Breast epithelium (tissue), 4 donors: ENCODE measurements at places on chromosomes 4 and X.

- no peak for DNase-seq
Measured at GRCh38 chrX:15939737-15940136, 85.1 kb upstream of the AP1S2 start.

DNA sequence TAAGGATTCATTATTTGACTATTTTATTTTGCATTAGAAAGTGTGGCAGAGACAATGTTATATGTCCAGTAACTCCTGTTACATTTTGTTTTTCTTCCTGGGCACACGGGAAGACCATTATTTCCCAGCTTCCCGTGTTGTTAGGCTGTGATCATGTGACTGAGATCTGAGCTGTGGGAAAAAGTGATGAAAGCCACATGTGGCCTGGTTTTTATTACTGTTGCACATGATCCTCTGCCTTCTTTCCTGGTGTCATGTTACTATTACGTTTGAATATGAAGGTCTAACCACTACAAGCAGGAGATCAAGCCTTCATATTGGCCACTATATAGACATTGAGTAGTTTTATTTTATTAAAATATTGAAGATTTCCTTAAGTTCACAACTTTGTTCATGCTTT lies 28.2 kb upstream of the MID1 start:
- no peak for DNase-seq

- no peak for DNase-seq
Measured at GRCh38 chrX:48924270-48924669, 5.4 kb upstream of the PIM2 start.

GRCh38 chr4:14783011-14783877 lies 219.0 kb upstream of the CPEB2 start:
- no peak for DNase-seq

GRCh38 chr4:102560571-102561341 lies 59.6 kb downstream of the NFKB1 start:
- DNase-seq: no peak

GRCh38 chr4:3674479-3674851 lies 91.7 kb upstream of the ADRA2C start:
- DNase-seq: no peak

- DNase-seq: peak; percentile 18
Measured at GRCh38 chrX:138756234-138756633, 44.7 kb upstream of the FGF13 start.

GRCh38 chr4:161892951-161893350 lies 270.8 kb downstream of the FSTL5 start:
- DNase-seq: no peak

DNA sequence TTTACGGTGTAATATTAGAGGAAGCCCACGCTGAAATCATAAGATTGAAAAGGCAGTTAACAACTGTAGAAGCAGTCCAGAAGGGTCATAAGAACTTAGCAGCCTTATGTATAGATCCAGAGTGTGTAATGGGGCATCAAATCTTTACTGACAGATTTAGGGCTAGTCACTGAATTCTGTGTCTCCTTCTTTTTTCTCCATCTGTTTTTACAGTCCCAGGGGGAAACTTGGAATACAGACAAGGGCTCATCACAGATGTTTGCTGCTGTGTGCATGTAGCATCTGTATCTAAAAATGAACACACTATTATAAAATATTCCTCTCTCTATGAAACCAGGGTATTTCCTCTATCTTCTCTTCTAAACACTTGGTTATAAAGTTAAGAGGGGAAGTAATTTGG lies 43.9 kb downstream of the CYSLTR1 start:
- no peak for DNase-seq

DNA sequence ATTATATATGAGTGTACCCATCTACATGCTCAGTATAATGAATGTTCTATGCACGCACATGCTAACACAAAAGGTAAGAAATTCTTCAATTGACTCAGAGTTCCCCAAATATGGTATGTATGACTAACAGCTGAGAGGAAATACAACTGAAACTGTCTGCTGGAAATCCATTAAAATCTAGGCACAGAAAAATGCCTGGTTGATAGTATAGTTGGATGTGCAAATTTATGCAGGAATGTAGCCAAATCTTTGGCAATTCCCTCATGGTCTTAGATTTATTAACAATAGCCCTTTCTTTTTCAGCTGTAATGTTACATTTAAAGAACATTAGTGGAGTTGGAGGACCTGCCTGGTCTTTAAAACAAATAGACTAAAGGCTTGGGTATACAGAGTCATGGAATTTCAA lies 5.5 kb downstream of the CAMK2D start:
- DNase-seq: no peak

GRCh38 chrX:15881381-15881897 lies 26.8 kb upstream of the AP1S2 start:
- DNase-seq: no peak

GRCh38 chr4:24924309-24924781 lies 11.5 kb upstream of the CCDC149 start:
- DNase-seq: no peak

GRCh38 chr4:121041307-121042090 lies 30.8 kb downstream of the NDNF start:
- DNase-seq: no peak

- DNase-seq: no peak
Measured at GRCh38 chr4:74014332-74014731, 15.9 kb upstream of the CXCL5 start.

GRCh38 chrX:98057176-98057575 lies 1173.5 kb downstream of the RPA4 start:
- DNase-seq: no peak

GRCh38 chrX:120358737-120359456 lies 3.0 kb upstream of the ATP1B4 start:
- DNase-seq: no peak

DNA sequence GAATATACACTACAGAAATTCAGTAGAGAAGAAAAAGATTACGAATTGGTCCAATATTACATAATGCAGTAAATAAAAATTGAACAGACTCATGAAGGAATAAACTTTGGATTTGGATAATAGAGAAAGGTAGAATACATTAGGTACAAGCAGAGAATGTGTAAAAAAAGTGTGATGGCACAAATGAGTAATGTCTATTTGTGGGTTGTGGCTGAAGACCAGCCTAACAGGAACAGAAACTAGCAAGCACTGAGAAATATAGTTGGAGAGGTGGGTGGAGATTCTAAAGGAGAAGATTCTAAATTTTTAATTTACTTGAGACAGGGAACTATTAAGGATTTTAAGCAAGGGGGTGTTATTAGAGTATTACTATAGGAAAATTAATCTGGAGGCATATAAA lies 15.2 kb upstream of the CLOCK start:
- no peak for DNase-seq

DNA sequence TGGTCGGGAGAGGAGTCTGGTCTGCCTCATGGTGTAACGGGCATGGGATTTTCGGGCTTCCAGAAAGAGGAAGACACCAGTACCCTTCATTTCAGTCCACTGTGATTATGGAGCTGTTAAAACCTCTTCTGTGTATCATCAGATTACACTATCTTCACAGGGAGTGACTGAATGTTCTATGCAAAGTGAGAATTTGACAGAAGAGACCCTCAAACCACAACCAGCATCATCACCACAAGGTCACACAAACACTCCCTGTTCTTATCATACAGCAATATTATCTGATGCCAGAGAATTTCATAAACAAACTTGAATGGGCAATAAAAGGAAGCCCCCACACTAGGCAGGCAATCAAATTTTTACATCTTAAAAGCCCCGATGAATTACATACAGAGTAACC lies 164.2 kb downstream of the PDGFRA start:
- no peak for DNase-seq

DNA sequence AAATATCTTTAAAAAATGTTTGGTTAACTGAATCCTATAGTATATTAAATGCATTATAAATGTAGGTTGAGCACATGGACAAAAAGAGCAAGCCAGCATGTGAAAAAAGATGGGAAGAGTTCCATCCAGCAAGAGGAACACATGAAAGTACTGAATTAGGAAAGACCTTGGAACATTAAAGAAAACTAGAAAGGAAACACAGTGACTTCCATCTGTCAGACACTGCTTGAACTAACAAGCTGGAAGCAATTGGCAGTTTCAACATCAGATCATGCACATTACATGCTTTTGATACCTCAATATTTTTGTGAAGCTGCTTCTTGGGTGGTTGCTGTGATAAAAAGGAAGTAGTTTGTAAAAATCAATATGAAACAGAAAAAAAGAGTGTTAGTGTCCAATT lies 626.8 kb upstream of the GNPDA2 start:
- no peak for DNase-seq

- no peak for DNase-seq
Measured at GRCh38 chr4:1373892-1374705, 27.1 kb downstream of the UVSSA start.

DNA sequence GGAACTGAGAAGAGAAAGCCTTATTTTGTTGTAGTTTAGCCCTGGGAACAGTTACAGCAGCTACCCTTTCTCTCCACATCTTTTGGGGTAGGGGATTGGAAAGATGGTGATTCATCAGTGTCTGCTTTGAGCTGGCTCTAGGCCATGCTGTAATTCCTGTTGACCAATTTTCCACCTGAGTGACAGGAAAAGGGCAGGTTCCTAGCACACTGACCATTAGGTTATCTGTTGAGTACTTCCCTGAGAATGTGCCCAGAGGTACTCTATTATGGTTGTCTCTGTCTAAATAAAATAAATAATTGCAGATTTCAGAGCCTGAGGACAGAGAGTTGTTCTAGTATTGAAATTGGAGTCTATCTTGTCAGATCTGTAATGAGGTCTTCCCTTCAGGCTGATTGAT lies 109.0 kb downstream of the ENOX2 start:
- DNase-seq: no peak

DNA sequence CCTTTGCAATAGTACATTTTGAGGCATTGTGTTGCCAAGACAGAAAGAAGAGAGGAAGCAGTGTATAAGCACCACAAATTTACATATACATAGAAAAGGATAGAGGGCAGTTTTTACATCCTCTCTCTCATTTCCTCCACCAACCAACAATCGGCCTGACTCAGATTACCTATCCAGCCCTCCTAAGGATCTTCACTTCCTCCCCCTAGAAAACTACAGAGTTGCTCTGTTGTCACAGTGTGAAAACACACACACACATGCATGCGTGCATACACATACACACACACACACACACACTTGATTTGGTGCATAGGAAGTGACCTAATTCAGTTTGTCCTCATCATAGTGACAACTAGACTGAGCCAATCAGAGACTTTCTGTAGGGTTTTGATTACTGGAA lies 98.8 kb upstream of the SPRY1 start:
- no peak for DNase-seq

DNA sequence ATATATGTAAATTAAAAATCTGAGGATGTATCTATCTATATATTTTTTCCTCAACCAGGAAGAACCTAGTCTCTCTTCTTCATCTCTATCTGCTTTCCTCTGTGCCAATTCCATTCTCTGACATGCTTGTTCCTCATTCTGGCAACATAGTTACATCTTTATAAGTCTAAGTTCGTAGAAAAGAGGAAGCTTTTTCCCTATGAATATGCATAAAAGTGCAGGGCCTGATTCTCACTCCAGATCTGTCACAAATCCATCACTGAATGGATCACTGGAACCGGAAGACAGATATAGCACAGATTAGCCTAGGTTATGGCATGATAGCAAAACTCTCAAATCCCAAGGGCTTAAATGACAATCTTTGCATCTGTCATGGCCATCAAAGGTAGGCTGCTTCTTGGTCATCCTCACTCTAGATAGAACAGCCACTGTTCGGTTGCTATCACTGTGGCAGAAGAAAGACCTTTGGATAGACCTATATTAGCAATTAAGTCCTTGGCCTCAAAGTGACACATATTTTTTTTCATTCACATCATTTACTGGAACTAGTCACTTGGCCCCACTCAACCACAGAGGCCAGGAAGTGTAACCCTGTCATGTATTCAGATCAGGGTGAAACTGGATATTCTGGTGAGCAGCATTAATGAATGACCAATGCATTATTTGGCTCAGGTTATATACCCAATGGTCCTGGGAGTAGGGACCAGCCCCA lies 22.2 kb downstream of the DTHD1 start:
- DNase-seq: no peak

DNA sequence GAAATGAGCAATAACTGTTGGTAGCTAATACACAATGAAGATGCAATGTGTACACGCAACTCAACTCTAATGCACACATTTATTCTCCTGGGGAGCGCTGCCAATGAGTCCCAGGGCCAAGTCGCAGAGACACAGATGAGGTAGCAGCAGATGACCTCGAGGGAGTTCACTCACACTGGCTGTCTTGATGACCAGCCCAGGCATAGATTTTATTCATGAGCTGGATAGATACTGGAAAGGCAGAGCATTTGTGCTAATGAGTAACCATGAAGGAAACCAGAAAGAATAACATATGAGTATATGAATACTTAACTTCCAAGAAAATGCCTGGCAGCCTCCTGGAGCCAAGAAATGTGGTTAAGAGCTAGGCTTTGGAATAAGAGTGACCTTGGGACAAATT lies 42.3 kb downstream of the RASL11B start:
- no peak for DNase-seq

GRCh38 chr4:85672959-85673358 lies 198.0 kb downstream of the ARHGAP24 start:
- no peak for DNase-seq

GRCh38 chr4:2962614-2963174 lies 512 bp downstream of the NOP14 start:
- no peak for DNase-seq

DNA sequence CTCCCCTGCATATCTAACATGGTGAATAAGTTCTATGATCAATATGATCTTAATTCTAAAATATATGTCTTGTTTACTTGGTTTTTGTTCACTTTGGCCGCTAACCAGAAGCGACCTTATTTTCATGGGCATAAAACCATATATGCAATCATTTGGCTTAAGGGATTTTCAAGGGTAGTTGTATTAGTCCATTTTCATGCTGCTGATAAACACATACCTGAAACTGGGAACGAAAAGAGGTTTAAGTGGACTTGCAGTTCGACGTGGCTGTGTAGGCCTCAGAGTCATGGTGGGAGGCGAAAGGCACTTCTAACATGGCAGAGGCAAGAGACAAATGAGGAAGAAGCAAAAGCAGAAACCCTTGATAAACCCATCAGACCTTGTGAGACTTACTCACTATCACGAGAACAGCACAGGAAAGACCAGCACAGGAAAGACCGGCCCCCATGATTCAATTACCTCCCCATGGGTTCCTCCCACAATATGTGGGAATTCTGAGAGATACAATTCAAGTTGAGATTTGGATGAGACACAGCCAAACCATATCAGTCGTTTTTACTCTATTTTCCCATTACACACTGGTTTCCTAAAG lies 114.3 kb upstream of the CPEB2 start:
- DNase-seq: no peak

DNA sequence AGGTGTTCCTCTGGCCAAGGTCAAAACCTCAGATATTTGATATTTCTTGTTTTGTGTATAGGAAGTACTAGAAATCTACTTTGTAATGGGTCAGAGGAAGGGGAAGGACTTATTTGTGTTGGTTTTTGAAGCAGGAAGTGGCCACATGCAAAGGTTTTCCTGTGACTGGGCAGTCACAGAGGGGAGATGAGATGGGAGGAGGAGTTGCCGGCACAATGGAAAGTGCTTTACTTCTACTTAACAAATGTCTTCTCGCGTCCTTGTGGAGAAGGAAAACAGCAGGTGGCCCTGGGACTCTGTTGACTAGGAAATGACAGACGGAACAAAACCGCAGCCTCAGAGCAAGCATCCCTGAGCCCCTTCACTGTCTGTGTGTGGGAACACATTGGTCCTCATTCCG lies 46.6 kb downstream of the SHROOM2 start:
- no peak for DNase-seq
